Colonic mucosa (tissue), 4 donors: ENCODE measurements at places on chromosomes 1 and 21. TPM values are rescaled to one million over a fixed set of nuclear protein-coding genes. Genes with fewer than 3 reads are reported as not detected.

Gene SEMA4A
- total RNA-seq: 5.6 TPM

Gene IL20
- not detected for total RNA-seq

DNA sequence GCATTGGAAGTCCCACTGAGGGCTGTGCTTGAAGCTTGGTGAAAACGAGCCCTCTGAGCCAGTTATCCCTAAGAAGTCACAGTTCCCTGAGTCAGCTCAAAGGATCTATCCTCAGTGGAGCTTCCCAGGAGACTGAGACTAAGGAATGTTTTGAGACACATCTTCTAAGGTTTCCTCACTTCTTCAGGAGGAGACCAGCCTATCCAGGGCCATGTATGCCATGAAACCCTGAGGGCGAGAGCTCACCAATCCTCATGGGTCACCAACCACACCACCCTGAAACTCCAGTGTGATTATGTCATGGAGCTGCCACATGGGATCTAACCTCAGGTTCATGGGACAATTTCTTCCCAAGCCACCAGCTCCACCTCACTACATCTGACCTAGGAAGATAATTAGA lies 7.6 kb upstream of the TIE1 start:
- no peak for DNase-seq

DNA sequence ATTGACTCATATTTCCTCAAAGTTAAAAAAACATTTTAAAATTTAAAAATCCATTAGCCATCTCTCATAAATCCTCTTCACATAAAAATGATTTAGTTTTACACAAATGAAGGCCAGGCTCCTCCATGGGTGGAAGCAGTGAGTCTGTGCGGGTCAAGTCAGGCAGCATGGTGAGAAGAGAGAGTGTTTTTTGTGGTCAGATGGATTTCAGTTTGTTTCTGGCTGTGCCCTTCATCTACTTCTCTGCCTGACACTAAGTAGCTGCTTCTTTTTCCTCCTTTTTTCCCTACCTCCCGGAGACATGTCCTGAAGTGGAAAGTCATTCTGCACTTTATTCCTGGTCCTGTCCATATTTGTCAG lies 10.3 kb downstream of the PLA2G4A start:
- no peak for DNase-seq

GRCh38 chr1:172515436-172515835 lies 17.5 kb upstream of the SUCO start:
- DNase-seq: no peak

Gene MIXL1
- total RNA-seq: not detected

Gene UCHL5
- total RNA-seq: 33.9 TPM

Gene HRNR
- total RNA-seq: not detected

Gene ADARB1
- total RNA-seq: 8.7 TPM

- no peak for DNase-seq
These were observed 1.5 kb upstream of the KCNA2 start for GRCh38 chr1:110607536-110608230.
